ENCODE measurements at places on chromosomes 16 and 17.

GRCh38 chr16:48810803-48811453 lies 200.9 kb upstream of the N4BP1 start:
- no peak for DNase-seq

- DNase-seq = no peak
These were observed 29.9 kb downstream of the MAP3K3 start for GRCh38 chr17:63652106-63652505.

- peak; percentile 57 for DNase-seq
These were observed 31.1 kb downstream of the PPM1E start for GRCh38 chr17:58786586-58787295.

GRCh38 chr17:76935331-76935730 lies 67.1 kb downstream of the MGAT5B start:
- no peak for DNase-seq

DNA sequence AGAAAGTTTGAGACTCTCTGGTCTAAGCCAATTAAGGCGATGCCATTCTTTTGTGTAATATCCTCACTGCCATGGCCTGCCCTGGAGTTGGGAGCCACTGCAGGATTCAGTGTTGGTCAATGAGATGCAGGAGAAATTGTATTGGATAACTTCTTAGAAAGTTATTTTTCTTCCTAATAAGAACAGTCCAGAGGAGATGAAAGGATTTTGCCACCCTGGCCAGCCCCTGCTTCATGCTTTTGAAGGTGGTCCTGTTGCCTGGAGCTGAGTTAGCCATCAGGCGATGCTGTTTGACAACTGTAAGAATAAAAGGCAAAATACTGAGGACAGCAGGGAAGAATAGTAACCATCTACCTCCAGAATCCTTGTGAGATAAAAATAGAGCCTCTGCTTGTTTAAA lies 35.4 kb upstream of the CNTNAP4 start:
- DNase-seq = no peak

DNA sequence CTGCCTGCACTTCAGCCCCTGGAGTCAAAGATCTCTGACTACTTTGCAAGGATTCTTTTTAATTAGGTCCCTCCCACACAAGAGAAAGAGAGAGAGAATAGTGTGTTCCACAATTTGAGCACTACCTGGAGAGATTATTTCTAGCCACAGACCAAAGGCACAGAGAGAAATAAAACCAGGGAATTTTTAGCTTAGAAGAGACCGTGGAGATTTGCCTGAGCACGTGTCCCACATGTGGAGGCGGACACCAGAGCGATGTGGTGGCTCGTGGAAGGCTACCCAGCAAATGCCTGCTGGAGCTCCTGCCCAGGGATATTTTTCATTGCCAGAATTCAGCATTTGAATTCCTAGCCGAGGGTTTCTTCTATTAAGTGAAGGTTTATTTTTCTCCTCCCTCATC lies 50.6 kb downstream of the MGAT5B start:
- no peak for DNase-seq

DNA sequence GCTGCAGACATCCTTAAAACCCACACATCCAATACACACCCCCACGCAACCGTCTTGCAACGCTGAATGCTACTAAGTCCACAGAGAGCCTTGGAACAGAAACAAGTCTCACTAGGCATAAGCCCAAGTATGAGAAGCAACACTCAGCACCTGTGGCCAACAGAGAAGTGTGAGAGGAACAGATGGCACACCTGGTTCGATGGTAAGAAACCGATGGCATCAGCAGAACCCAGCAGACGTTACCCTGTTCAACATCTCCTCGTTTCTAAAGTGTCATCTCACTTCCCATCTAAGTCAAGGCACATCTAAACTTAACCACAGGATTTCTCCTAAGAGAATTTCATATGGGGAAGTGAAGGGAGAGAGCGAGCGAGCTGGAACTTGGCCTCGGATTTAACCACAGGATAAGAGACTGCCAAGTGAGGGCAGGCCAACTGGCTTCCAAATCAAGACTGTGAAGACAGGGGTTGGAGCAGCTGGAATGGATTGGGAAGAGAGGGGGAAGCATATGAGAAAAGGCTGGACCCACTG lies 41.0 kb downstream of the NXPH3 start:
- DNase-seq = no peak

DNA sequence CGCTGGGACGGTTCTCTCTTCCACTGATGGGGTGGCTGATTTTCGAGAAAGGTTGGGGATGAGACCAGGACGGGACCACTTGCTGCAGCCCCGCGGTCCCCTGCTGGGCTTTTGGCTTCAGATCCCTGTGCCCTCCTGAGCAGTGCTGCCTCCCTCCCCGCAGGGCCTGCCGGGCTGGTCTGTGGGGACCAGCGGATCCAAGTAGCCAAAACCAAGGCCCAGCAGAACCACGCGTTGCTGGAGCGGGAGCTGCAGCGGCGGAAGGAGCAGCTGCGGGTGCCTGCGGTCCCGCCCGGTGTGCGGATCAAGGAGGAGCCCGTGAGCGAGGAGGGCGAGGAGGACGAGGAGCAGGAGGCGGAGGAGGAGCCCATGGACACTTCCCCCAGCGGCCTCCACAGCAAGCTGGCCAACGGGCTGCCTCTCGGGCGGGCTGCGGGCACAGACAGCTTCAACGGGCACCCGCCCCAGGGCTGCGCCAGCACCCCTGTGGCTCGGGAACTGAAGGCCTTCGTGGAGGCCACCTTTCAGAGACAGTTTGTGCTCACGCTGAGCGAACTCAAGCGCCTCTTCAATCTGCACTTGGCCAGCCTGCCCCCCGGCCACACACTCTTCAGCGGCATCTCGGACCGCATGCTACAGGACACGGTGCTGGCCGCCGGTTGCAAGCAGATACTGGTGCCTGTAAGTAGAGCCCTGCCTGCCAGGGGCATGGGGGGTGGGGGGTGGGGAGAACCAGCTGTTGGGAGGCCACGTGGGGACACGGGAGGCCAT lies 28.6 kb downstream of the POLR3E start:
- no peak for DNase-seq

- DNase-seq = no peak
These were observed 4.9 kb upstream of the TBX4 start for GRCh38 chr17:61447358-61447757.

DNA sequence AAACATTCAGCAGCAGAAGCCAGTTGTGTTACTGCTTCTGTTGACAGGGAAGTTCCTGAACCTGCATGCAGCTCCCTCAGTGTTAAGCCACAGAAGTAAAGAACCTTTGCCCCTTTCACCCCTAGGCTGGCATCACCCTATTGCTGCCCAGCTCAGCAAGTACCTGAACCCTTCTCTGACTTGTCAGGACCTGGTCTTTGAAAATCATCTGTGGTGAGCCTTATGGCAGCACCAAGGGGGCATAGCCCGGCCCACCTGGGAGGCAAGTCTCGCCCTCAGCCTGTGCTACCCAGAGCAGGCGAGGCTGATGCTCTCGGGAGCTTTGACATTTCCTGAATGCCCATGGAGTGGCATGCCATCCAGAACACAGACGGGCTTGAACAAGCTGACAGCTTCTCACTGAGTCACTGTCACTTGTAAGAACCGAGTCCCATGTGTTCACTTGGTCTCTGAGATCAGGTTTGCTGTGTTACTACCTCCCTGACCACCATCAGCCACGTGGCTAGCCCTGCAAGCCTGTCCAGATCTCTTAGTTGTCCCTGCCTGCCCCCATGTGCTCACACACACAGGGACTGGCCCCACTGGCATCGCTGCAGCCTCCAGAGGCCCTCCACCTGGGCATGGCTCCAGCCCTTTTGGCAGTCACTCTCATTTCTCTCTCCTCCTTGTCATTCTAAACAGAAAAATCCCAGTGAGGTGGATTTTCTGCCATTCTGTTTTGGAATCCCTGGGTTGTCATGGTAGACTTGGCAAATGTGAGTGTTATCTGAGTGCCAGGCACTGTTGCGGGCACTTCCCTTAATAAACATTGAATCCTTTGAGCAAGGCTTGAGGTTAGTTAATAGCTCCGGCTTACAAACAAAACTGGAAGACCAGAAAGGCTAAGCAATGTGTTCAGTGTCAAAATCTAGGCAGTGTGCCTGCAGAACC lies 2.9 kb upstream of the CARMIL2 start:
- no peak for DNase-seq

- DNase-seq = no peak
These were observed 37.4 kb upstream of the TMC5 start for GRCh38 chr16:19380328-19380727.

Measured in Daoy (cell line).